ENCODE measurements at places on chromosomes 3 and 15.

- no peak for DNase-seq
Observed at GRCh38 chr15:36896949-36897348, 203.4 kb downstream of the MEIS2 start.

- DNase-seq: no peak
Observed at GRCh38 chr15:99070208-99070607, 34.7 kb upstream of the SYNM start.

DNA sequence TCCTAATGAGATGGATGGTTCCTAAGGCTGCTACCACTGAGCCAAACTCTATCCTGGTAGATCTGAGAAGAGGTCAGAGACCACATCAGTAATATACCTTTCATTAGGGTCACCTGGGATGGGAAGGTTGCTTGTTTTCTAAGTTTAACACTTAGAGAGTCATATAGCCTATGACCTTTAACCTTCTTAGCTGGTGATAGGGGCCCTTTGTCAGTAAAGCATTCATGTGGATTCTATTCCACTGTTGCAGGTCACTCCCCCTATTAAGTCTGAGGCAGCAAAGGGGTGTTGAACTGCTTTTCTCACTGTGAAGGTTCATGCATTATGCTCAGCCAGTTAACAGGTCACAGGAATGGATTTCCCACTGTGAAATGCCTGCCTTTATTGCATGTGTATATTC, 6.1 kb upstream of the ZNF609 start:
- no peak for DNase-seq

GRCh38 chr3:121411523-121411922, 134.3 kb downstream of the POLQ start:
- DNase-seq: no peak

GRCh38 chr3:158097593-158098308, 8.5 kb downstream of the SHOX2 start:
- DNase-seq: peak; percentile 77

DNA sequence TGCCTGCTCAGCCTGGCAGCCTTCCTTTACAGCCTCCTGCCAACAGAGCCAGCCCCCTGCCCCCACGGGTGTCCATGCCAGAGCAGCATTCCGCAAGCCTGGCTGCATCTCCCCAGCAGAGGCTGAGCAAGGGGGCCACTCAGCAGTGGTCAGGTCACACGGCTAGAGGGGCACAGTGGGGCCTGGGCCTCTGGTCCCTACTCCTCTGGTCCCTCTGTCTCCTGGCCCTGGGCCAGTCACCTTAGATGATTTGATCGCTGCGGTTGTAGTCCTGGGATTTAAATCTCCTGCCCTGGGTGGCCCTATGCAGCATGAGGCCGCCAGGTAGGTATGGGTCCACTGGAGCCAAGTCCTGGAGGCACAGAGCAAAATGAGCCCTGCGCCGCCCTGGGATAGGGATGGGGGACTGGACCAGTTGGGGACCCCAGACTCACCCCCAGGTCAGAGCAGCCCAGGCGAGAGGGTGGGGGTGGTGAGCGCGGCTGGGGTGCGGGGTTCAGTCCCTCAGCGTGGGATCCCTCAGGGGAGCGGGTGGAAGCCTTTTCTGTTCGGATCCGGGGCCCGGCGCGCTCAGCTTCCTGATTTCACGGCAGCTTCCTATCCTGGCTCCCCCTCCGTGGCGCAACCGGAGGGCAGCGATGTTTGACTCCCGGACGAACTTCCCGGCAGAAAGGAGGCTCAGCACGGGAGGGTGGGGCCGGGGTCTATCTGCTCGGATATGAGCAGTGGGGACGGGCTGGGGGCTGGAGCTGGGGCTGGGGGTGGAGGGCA, at the start of gene ZBTB47:
Gene ZBTB47 (plus strand): TSS at position 138 of the 771 bp plus-strand sequence. CDS start 4,659 bp downstream, outside the sequence.
- no peak for DNase-seq

Data from activated CD4-positive, alpha-beta T cell treated with anti-CD3 and anti-CD28 coated beads, Interleukin-2, amount 50 U/mL, for 16 hours (primary cell).